Nucleus accumbens (tissue), 56 donors: ENCODE measurements at places on chromosomes 1 and 21.

DNA sequence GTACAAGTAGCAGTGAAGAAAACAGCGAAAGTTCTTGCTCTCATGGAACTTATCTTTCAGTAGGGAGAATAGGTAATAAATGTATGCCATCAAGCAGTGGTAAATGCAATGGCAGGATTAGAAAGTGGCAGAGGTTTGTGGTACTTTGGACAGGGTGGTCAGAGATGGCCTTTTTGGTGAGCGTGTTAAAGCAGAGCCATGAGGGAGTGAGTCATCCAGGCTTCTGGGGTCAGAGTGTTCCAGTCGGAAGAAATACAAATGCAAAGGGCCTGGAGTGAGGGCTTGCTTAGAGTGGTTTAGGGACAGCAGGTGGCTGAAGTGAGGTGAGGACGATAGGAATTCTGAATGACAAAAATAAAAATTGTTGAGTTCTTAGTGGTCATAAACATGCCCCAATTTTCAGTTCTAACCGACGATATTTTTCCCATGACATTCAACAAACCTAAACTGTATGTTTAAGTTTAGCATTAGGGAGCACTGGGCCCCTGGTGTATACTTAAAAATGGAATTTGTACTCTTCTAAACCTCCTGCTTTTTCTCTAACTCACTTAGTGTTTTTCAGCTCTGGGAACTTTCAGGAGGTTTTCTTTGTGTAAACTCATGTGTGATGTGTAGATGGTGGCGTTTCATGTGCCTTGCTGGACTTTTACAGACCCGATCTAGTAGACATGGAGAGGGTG is 78.2 kb downstream of the MACF1 start:
- DNase-seq: no peak

GRCh38 chr1:46581681-46582455 is 22.2 kb downstream of the MKNK1 start:
- no peak for DNase-seq

DNA sequence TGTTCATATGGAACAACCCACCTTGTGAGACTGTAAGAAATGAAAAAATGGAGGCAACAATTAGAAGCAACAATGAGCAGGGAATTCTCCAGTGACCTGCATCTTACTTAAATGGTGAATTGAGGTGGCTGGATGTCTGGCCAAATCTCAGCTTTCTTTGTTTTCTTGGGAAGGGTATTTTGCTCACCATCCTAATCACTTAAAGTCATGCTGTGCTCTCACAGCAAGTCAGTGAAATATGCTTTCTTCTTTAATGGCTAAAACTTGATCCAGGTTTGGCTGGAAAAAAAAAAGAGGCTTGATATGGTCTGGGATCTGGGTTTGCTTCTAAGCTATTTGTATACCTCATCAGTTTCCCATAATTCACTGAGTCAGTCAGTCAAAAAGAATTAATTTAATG is 124.8 kb downstream of the ESRRG start:
- DNase-seq: no peak

DNA sequence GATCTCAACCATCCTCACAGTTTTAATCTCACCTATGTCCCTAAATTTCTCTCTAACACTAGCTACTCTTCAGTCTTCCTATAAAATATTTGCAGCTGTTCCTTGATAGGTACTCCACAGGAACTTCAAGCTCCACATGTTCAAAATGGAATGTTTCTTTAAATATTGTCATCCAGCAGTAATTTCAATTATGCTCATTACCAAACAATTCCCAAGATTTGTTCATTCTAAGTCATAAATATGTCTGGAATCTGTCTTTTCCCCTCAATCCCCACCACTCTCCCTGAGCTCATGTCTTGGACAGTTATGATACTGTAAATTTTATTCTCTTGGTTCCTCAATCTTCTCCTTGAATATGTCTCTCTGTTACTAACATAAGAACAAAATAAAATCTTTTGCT is 214.4 kb downstream of the NRIP1 start:
- no peak for DNase-seq

DNA sequence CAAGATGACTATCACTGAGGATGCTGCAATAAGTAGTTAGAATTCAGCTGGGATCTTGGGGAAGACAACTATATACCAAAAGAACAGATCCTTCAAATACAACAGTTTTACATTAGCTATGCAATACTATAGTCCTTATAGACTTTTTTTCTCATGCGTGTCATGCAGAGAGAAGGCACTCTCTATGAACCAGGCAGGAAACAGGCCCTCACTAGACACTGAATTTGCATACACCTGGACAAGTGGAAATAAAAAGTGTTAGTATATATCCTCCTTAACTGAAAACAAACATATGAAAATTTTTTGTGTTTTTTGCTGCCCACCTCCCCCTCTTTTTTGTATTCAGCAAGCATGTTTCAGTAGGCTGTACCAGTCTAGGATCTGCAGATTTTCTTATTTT is 29.9 kb downstream of the TMCO1 start:
- DNase-seq: no peak

- DNase-seq: no peak
These were observed 9.3 kb upstream of the SERBP1 start for GRCh38 chr1:67439277-67440029.

GRCh38 chr1:4315202-4315601 is 339.2 kb upstream of the AJAP1 start:
- DNase-seq: no peak
